ENCODE measurements at places on chromosomes 7 and 10.
A peak's percentile ranks its signal among the peaks of the same experiment; 100 is the strongest.

DNA sequence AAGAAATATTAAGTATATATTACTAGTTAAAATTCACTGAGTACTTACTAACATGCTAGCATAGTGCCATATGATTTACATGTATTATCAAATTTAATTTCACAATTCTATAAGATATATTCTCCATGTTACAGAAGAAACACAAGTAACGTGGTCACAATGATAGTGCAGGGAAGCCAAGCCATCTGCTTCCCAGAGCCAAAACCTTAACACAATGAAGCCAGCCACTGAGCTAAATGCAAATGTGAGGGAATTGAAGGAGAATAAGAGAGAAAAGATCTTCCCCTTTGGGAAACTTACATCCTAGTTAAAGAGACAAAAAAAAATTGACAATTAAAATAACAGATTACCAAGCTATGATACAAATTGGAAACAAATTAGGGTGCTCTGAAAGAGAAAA lies 63.6 kb downstream of the ELAPOR2 start:
- no peak for DNase-seq

- no peak for DNase-seq
These were observed 49.8 kb upstream of the DUSP5 start for GRCh38 chr10:110447886-110448285.

GRCh38 chr7:159107161-159107892 lies 37.3 kb downstream of the VIPR2 start:
- DNase-seq, result no peak

- DNase-seq, result no peak
These were observed 54.6 kb downstream of the EEPD1 start for GRCh38 chr7:36207451-36208291.

DNA sequence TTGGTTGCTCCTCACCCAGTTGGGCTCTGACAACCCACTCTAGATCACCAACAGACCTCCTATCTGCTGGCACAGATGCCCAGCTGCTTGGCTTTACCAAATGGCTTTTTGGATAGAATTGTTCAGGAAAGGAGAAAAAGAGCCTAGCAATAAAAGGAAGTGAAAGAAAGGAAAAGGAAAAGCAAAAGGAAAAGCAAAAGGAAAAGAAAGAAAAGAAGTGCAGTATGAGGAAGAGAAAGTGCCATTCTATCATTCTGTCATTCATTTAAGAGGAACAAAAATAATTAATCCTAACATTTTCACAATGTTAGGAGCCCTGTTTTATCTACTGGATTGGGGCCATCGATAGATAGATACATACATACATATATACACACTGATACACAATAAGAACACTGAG lies 353.6 kb downstream of the THSD7A start:
- DNase-seq, result no peak

- DNase-seq, result no peak
These were observed 36.9 kb upstream of the ELFN1 start for GRCh38 chr7:1632916-1633785.

GRCh38 chr10:66505003-66505657 lies 420.7 kb upstream of the LRRTM3 start:
- DNase-seq, result no peak

- no peak for DNase-seq
These were observed 80.6 kb downstream of the RGS10 start for GRCh38 chr10:119461923-119462322.

DNA sequence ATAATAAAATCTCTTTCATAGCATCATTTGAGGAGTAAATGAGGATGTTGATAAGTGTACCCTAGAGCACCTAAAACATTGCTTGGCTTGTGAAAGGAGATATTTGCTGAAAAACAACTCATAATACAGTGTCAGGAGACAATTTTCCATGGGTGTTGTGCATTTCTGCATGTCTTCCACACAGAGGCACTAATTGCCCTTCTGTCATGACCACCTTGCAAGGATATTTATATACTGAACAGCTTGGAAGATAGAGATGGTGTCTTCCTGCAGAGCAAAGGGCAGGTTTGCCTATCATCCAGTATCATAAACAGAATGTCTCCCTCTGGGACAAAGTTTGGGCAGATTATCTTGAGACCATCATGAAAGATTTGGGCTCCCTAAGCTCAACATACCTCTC lies 495.2 kb upstream of the LRRN3 start:
- no peak for DNase-seq

DNA sequence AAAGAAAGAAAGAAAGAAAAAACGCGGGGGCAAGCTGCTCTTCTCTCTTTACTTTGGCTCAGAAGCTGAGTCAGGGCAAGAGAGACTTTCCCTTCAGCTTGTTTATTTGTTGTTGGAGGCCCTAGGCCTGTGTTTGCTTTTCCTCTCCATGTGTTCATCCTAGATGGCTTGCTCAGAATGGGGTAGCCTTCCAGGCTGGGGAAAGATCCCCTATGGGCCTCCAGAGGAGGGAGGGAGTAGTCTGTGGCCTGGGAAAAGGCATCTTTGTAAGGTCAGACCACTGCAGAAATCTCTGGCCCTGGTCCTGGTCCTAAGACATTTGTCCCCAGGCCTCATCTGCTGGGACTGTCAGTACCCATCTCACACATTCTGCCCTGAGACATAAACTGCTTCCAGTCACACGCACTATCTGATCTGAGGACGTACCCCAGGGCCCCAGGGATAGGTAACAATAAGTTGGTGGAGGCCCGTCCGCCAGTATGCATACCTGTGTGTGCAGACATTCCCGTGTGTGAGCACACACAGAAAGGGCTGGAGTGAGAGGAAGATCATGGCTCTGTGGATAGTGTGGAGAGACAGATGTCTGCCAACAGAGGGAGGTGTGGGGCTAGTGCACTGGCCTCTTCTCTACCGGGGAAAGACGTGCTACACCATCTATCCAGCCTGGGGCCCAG lies 4.9 kb upstream of the SCD start:
- peak; percentile 52 for DNase-seq

DNA sequence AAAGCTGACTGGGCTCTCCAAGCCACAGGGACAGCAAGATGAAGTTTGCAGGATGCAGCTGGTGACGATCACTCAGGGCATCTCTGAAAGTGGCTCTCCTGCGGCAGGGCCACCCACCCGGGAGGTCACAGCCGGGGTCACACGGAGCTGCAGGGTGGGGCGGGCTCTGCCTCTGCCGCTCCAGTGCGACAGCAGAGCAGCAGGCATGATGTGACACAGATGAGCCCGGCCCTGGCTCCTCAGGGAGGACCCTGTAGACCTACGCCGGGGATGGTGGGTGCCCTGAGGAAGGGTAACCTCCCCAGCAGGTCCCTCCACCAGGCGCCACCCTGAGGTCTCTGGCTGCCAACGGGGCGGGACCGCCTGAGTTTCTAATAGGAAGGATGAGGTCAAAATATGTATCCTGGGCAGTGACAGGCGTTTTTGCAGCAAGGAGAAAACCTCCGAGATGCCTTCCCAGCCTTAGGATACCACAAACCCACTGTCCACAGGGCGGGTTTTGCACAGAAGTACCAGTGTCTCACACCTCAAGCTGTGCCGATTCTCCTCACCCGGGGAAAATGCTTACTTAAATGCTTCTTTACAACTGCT lies 114.8 kb upstream of the DIP2C start:
- DNase-seq, result no peak

- no peak for DNase-seq
These were observed 721.5 kb downstream of the GRID1 start for GRCh38 chr10:85645053-85645452.

DNA sequence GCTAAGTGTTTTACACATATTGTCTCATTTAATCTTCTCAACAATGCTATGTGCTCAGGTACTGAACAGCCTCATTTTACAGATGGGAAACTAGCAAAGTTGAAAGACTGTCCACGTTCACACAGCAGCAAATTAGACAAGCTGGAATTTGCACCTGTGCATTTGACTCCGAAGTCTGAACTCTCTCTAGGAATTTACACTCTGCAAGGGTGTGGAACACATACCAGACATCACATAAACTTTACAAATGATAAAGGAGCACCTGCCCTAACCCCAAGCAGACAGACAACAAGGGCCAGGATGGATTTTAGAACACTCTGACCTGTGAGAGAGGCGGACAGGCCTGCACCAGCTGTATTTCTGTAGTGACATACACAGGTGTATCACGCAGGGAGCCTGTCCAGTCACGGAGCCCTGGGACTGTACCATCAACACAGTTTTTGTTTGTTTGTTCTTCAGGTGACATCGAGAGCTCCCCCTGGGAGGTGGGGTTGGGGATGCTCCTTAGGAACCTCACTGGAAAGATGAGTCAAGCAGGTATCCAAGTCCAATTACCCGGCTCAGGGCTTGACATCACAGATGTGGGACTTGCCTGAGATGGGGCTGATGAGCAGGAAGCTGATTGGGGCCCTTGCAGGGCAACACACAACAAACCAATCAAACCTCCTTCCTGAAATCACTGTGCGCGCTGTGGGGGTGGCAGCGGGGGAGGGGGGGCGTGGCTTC lies 31.0 kb downstream of the MKI67 start:
- no peak for DNase-seq

- no peak for DNase-seq
These were observed 20.6 kb downstream of the TMEM178B start for GRCh38 chr7:141094336-141095070.

DNA sequence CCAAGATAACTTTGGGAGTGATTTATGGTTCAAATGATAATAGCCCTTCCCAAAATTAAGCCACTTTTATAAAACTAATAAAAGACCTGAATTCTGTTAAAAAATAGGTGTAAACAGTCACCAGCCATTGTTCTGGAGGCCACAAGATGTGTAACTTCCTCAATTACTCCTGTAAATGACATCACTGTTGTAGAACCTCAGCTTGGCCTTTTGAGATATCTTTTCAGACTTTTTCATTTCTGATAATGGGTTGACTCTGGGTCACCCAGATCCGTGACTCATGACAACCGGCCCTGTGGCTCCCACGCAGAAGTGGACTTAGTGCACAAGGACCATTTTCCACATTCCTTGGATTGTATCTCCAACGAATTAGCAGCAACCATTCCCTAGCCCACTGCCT lies 106.6 kb downstream of the DKK1 start:
- DNase-seq, result no peak

DNA sequence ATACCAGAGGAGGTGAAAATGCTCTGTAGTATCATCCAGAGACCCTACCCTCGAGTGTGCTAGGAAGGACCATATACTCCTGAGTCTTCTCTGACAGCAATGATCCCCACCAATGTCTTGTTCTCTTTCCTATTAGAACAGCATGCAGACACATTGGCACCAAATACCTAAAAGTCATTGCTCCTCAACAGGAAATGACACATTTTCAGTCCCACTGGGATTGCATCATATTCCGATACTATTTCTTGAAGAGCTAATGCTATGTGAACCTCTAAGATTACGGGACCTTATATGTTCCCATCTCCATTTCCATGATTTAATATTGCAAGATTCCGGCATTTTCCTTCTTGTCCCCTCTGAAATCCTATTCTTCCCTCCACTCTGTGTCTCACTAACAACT lies 177.4 kb downstream of the NRP1 start:
- DNase-seq, result no peak

GRCh38 chr10:7407368-7408290 lies 3.2 kb downstream of the SFMBT2 start:
- no peak for DNase-seq

DNA sequence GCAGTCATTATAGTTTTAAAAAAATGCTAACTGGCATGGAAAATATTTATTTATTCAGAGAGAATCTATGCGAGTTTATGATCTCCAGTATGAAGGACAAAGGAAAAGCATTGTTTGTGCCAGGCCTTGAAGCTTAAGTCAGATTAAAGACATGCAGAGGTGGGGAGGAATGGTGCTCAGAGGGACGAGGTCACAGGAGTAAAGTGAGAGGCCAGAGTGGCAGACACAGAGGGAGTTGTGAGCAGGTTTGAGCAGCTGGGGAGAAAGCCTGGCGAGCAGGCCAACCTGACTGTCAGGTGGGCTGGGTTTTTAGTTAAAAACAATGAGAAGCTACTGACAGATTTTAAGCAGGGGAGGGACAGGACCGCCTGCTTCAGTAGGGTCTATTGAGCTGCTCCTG lies 6.8 kb upstream of the CCNY start:
- no peak for DNase-seq

DNA sequence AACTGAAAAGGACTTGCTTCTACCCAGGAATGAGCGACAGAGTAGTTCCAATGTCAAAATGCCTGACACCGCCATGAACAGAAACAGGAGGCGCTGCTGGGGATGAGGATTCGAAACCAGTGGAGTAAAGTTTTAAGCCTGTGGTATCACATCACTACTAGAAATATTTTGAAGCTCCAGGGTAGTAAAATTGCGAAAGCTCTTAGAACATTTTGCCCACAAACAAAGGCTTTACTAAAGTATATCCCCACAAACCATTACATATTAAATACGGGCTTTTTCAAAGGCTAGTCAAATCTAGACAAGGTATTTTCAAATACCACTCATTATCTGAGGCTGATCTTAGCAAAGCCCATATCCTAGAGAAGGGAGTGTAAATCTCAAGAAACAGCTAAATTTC lies 2.4 kb downstream of the PRDX3 start:
- no peak for DNase-seq

DNA sequence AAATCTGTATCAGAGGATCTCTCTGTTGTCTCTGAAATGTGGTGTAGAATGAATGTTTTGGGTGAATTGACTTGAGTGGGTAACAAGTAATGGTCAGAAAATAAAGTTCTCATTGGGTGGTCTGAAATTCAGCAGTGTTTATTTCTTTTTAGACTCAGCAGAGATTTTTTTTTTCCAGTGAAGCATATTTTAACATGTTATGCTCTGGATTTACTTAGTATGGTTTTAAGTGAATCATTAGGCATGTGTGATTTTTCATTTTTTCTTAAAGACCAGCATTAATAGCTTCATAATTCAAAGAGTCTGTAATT lies 63.5 kb downstream of the REEP3 start:
- DNase-seq, result no peak

DNA sequence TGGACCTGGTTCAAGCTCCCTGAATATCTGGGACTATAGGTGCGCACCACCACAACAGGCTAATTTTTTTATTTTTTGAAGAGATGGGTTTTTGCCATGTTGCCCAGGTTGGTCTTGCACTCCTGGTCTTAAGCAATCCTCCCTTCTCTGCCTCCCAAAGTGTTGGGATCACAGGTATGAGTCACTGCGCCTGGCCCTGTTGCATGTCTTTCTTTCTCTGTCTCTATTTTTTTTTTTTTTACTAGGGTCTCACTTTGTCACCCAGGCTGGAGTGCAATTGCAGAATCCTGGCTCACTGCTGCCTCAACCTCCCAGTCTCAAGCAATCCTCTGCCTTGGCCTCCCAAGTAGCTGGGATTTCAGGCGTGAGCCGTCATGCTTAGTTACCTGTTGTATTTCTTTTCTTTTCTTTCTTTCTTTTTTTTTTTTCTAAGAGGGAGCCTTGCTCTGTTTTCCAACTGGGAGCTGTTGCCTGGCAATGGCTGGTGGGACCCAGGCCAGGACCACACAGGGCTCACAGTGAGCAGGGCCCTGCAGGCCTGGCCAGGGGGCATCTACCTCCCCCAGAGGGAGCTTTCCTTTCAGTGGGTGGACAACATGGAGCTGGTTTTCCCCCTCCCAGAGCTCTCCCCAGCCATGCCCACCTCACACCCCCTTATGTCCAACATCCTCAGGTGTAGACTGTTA lies 6.0 kb downstream of the MYL7 start:
- DNase-seq, result no peak

GRCh38 chr7:150740053-150740452 lies 2.8 kb downstream of the GIMAP5 start:
- no peak for DNase-seq

GRCh38 chr10:5457741-5458140 lies 41.6 kb downstream of the CALML5 start:
- no peak for DNase-seq

- peak; percentile 82 for DNase-seq
These were observed 50.5 kb downstream of the PRF1 start for GRCh38 chr10:70551971-70552422.

Measured in amniotic stem cell (primary cell).